ENCODE measurements at places on chromosomes 1 and 21.

GRCh38 chr1:8525558-8526275 is 207.8 kb downstream of the SLC45A1 start:
- peak; percentile 92 for DNase-seq

- DNase-seq, result peak; percentile 9
Observed at GRCh38 chr1:167938080-167938636, 1.3 kb upstream of the MPC2 start.

DNA sequence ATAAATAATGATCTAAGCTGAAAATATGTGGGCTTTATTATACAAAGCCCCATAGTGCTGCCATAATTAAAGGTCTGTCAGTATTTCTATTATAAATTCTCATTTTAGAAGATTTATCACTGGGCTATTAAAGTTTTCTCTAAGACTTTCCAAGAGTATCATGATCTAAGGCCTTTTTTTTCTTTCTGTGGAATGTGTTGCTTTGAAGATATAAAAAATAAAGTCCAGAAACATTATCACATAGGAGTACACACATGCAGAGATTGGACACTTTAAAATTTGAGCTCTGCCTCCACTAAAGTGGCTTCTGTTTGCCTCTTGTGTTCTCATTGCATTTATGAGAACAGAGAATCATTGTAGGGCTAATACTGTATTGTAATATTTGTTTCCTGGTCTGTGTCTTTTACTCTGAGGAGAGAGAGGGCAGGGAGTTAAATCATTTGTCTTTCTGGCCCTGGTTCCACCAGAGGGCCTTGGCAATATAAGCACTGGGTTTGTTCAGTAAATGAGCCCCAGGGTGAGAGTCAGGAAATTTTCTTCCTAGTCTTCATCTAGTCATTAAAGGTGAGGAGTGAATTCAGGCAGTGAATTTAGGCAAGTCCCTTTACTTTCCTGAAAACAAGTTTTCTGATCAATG is 70.2 kb downstream of the NFIA start:
- no peak for DNase-seq

DNA sequence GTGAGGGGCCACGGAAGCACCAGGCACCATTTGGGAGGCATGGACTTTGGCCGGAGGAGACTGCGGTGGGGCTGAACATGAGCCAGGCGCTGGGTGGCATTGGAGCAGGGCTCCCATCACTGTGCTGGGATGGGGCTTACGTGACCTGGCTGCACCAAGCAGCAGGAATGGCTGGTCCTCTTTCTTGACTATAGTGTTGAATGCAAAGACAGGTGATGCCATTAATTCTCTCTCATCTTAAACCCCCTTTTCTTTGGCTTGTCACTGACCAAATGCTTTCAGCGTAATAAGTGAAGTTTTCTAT is 447.9 kb downstream of the CAMTA1 start:
- no peak for DNase-seq

DNA sequence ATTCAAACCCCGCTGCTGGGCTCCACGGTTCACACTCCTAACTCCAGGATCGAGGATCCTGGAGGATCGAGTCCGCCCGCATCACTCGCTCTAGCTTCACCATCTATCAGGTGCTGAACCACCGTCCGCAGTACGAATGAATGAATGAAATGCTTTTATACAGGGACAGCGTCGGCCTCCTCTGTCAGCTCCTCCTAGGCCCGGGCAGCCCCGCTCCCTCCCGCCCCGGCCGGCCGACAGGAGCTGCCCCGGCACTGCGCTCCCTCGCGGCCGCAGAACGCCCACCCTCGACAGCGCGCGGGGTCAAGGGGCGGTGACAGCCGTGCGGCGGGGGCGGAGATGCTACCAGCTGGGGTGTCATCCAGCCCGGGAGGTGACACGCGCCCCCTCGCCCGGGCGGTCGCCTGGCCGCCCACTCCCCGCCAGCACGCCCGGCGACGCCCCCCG is 520 bp downstream of the ZBTB17 start:
- DNase-seq, result peak; percentile 55

DNA sequence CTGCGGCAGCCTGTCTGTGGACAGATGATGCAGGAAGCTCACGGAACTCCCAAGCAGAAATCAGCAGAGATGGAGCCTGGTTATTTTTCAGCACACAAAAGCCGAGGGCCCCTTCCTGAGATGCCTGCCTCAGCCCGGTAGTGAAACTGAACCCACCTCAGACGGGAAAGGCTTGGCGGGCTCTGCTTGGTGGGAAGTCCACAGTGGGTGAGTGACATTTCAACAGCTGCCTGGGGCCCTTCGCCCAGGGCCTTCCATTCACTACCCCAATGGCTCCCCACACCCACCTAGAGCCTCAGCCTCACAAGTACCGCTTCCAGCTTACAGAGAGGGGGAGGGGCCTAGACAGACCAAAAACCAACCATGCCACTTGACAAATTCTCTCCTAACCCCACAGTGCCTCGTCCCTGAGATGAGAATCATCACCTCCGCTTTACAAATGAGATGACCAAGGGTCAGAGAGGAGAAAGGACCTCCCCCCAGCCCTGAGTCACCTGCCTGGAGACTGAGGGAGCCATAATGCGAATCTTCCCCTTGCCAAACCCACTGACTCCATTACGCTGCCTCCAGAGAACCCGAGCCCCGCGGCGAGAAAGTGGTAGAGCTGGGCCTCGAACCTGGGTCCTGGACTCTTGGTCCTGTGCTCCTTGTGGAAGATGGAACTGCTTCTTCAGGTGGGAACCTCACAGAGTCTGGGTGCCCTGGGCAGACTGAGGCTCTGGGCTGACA is 3.4 kb upstream of the ECE1 start:
- no peak for DNase-seq

DNA sequence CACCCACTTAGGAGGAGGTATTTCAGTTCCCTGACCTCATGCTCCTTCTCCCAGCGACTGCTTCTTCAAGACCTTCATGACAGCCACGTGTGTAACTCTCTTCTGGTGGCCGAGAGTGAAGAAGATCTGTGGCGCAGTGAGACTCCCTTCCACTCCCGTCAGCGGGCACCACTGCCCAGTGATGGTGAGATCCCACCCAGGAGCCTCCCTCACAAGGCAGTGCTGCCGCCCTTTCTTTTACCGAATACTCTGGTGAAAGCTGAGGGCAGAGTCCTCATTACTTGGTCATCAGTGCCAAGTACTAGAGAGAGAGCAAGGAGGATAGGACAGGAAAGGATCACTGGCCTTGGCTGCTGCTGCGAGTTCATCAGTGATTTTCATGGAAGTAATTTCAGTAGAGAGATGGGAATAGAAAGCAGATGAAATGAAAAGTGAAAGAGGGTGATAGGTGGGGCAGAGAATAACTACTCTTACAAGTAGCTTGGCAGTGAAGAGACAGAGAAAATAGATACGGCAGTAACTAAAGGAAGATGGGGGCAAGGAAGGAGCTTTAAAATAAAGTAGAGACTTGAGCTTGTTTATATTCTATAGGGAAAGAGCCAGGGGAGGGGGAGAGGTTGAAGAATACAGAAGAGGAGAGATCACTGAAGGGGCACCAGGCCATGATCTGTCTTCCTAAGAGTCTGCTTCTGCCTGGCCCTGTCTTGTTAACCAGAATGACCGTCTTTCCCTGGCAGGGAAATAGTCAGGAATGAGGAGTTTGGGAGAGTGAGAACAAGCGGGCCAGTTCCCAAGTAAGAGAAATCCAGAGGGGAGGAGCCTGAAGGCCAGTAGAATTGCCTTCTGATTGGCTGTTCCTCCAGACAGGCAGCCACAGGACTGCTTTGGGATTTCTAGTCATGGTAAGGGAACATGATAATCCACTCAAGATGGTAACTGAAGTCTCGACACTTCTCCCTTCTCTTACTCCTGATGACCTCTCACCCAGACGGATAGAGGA is 18.3 kb downstream of the HYI start:
- DNase-seq, result no peak

DNA sequence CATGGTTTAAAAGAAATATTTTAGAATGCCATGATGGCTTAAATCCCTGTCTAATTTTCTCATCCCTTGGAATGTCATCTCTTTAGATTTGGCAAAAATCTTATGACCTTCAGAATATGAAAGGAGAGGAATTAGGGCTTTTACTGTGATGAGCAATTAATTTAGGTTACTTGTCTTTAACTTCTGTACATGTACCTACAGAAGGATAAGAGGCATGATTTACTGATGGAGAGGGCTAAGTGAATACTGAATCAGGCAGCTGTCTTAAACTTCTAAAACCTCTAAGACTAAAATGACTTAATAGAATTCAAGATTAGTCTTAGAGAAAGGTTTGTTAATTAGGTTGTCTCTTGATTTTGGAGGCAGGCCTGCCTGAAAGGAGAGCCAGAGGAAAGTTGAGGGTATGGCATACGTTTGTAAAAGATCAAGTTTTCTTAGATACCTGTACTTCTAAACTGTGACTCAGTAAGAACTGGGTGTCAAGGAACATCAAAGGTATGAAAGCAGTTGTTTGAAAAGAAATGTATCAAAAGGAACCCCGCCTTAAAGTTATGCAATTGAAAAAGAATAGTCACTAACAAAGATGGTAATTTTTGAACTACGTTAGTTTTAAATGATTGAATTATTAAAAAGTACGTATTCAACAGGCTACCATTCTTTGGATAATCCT is 12.5 kb downstream of the MACO1 start:
- no peak for DNase-seq

DNA sequence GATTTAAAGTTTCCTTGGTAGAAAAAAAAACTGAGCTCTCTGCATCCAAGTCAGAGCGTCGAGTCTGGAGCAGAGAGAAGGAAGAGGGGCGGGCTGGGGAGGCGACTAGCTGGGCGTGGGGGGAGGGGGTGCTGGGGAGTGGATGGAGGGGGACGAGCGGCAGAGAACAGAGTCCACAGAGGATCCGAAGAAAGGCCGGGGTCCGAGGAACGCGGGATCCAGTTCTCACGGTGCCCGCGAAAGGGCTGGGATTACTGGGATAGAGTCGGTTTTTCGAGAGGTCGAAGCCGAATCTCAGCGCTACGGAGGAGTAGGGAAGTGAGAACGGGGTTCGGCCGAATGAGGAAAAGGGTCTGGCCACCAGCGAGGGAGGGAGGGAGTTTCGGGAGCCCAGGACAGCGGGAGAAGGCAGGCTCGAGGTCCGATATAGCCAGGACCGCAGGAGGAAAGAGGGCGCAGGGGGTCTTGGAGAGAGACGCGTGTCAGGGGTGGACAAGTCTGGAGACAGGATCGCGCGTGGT is 665 bp downstream of the DAB1 start:
- no peak for DNase-seq

- no peak for DNase-seq
Observed at GRCh38 chr1:32448773-32449456, 16.0 kb upstream of the ZBTB8B start.

DNA sequence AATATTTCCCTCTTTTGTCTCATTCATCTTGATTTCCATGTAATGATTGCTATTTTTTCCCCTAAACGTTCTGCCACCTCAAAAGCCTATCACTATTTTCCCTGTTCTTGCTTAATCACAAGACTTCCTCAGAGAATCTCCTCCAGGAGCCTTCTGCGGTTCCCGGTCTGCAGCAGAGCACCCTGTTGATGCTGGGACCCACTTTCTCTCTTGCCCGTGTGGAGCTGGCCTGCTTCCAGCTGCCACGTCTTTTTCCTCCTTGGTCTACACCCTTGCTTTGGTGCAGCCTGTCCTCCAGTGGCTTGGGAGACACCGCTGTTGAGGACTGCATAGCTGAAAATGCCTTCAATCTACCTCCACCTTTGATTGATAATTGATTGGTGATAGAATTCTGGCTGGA is 70.0 kb upstream of the COA6 start:
- DNase-seq, result no peak

GRCh38 chr1:82597649-82598048 is 796.9 kb downstream of the ADGRL2 start:
- DNase-seq, result no peak

- DNase-seq, result peak; percentile 80
Observed at GRCh38 chr1:86914998-86915736, 732 bp downstream of the HS2ST1 start.

DNA sequence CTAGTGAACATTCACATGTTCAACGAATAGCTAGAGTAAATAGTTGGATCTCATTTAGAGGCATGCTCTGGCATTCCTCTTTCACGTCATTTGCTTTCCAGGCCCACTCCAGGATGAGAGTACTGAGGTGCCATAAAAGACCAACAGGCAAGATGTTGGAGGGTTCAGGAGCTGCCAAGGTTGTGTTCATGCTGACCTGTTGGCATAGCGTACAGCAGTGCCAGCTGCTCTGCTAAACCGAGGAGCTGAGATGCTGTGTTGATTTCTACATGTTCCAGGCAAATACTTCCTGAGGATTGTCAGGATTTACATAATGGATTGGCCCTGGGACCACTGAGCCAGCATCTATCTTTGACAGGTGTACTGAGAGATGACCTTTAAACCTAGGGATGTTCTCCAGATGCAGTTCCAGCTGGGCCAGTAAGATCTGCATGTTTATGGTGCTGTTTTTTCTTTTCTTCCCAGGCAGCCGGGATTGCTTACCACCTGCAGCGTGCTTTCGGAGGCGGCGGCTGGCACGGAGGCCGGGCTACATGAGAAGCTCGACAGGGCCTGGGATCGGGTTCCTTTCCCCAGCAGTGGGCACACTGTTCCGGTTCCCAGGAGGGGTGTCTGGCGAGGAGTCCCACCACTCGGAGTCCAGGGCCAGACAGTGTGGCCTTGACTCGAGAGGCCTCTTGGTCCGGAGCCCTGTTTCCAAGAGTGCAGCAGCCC is 66.9 kb downstream of the DISC1 start:
- DNase-seq, result no peak

DNA sequence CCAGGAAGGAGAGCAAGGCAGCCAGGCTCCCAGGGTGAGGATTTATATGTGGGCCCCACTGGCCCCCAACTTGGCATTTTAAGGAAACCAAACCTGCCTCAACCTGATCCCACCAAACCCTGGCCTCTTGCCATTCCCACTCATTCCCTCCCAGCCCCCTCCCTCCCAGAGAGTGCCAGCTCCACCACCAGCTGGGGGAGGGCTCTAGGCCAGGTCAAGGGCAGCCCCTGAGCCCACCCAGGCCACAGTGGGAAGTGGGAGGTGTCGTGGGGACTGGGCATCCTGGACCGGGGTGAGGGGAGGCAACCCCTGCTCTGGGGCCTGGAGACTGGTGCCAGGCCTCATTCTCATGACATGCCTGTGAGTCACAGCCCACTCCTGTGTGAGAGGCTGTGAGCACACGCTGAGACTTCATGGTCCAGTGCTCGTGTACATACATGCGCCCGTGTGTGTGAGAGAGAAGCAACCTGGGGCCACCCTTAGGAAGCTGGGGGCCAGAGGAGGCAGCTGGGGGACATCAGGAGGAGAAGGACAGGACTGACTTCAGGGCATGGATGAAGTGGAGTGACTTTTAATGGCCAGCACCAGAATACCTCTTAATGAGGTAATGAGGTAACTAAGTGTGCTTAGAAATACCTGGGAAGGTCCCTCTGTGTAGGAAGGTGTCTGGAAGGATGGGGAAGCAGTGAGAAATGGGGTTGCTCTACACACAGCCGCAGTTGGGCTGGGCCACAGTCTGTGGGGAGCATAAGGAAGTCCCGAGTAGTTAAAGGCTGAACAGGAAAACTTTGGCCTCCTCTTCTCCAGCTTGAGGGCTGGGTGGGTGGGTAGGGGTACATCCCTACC is at the start of gene S100A2:
Gene S100A2, minus strand, starts transcription at position 316 of the 846 bp plus-strand sequence. CDS start 1,967 bp downstream, outside the sequence.
- no peak for DNase-seq

DNA sequence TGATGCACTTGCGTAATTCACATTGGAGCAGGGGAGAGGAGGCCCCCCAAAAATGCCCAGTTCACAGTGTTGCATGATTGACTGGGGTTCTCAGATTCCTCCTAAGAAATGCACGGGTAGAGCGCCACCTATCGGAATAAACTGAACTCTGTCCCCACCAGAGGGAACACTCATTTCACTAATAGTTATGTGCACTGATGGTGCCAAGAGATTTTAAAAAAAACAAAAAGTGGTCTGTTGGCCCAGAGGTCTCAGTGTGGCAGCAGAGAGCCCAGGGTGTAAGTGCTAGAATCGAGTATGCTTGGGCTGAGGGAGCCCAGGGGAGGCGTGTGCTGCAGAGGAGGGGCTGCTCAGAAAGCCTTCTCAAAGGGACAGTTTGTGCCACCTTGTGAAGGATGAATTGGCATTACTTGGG is 6.9 kb downstream of the PINK1 start:
- peak; percentile 44 for DNase-seq

Measured in NCI-H1105 treated with DMSO at 0.1 percent for 48 hours (cell line).